ENCODE measurements at places on chromosomes 13 and 19. TPM values are rescaled to one million over a fixed set of nuclear protein-coding genes. Genes with fewer than 3 reads are reported as not detected.

The ZC3H13 gene
- total RNA-seq, result 19.0 TPM

The ZNF90 gene
- total RNA-seq, result 1.9 TPM

The MBD3L2 gene
- not detected for total RNA-seq

The ZFP14 gene
- 5.1 TPM for total RNA-seq

The OXGR1 gene
- total RNA-seq, result not detected

The KCNJ14 gene
- 0.38 TPM for total RNA-seq

The TMEM145 gene
- total RNA-seq, result under 0.01 TPM

The ENOX1 gene
- total RNA-seq, result 10.1 TPM

The ALG11 gene
- total RNA-seq, result 36.8 TPM

The ZNF101 gene
- 7.9 TPM for total RNA-seq

The CGB3 gene
- total RNA-seq, result not detected

The SMAD9 gene
- 4.8 TPM for total RNA-seq

The ZNF610 gene
- total RNA-seq, result 2.5 TPM

The KCTD4 gene
- 0.38 TPM for total RNA-seq

The CEACAM6 gene
- not detected for total RNA-seq

The GRIK5 gene
- 0.19 TPM for total RNA-seq

The BRSK1 gene
- total RNA-seq, result 6.7 TPM

The DIRAS1 gene
- total RNA-seq, result 0.85 TPM

The SIGLEC14 gene
- total RNA-seq, result not detected

The ZNF583 gene
- 5.4 TPM for total RNA-seq

The CGB8 gene
- not detected for total RNA-seq

The NLRP5 gene
- total RNA-seq, result not detected

The STOML3 gene
- total RNA-seq, result not detected

The TLE2 gene
- 0.58 TPM for total RNA-seq

The MISP gene
- total RNA-seq, result 0.19 TPM

The ZNF253 gene
- total RNA-seq, result 3.1 TPM

The IL4I1 gene
- 0.38 TPM for total RNA-seq

The CEBPA gene
- total RNA-seq, result under 0.01 TPM

The ZIC2 gene
- total RNA-seq, result not detected

The PSG6 gene
- 0.85 TPM for total RNA-seq

The ZNF613 gene
- total RNA-seq, result 8.7 TPM
